Pancreas (tissue), 10 donors: ENCODE measurements at places on chromosomes 6 and 20. TPM values are rescaled to one million over a fixed set of nuclear protein-coding genes. Genes with fewer than 3 reads are reported as not detected.

The ENPP3 gene
- 0.09 TPM for total RNA-seq

The EDEM2 gene
- 18.7 TPM for total RNA-seq

The NCOA3 gene
- 11.2 TPM for total RNA-seq

The CYP39A1 gene
- 3.8 TPM for total RNA-seq

DNA sequence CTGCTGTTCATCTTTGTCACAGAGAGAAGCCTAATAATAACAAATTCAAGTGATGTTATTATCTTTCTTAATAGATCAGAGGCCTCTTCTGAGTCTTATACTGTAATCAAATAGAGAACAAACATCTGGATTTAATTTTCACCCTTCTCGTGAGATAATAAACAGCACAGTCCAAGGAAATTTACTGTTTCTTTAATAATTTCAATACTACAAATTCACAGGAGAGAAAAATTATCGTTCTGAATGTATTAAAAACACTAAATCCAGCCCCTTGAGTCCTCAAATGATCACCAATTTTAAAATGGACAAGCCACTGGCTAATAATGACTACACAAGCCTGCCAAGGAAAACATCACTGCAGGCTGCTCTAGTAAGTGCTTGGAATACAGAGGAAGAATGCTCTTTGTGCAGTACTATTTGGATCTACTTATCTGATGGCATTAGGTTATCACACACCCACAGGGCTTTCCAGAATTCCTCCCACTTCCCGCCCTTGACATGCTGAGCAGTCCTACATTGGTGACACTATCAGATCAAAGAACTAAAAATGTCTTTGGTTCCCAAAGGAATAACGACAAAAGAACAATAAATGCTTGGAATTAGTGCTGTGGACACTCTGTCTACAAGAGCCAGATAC is 38.1 kb downstream of the SYNE1 start:
- H3K27me3 ChIP-seq = no peaks in the 10 kb centered on the region
- H3K36me3 ChIP-seq = no peaks in the 10 kb centered on the region
- H3K27ac ChIP-seq = no peak overlapping the region
- H3K4me1 ChIP-seq = no peaks in the 10 kb centered on the region
- no peak for DNase-seq
- H3K4me3 ChIP-seq = no peak overlapping the region

DNA sequence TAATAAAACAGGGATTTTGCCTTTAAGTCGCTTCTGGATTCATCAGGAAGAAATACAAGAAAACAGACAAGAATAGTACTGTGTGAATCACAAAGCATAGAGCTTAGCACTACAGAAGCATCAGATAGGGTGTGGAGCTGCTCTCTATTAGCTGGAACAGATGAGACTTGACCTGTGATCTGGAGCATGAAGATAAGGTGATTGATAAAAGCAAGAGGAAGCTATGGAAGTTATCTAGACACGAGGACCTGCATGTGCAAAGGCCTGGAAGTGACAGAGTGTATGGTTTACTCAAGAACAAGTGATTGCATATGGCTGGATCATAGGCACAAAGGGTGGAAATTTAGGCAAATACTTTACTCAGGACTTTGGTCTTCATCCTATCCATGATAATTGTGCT is 112.9 kb upstream of the MLIP start:
- no peaks in the 10 kb centered on the region for H3K36me3 ChIP-seq
- no peaks in the 10 kb centered on the region for H3K4me1 ChIP-seq
- no peak overlapping the region for H3K4me3 ChIP-seq
- no peak overlapping the region for H3K27ac ChIP-seq
- H3K27me3 ChIP-seq = no peaks in the 10 kb centered on the region

- no peaks in the 10 kb centered on the region for H3K4me1 ChIP-seq
- no peak overlapping the region for H3K27ac ChIP-seq
- DNase-seq = no peak
- no peaks in the 10 kb centered on the region for H3K27me3 ChIP-seq
Measured at GRCh38 chr20:11356061-11356460, 561.6 kb upstream of the BTBD3 start.

DNA sequence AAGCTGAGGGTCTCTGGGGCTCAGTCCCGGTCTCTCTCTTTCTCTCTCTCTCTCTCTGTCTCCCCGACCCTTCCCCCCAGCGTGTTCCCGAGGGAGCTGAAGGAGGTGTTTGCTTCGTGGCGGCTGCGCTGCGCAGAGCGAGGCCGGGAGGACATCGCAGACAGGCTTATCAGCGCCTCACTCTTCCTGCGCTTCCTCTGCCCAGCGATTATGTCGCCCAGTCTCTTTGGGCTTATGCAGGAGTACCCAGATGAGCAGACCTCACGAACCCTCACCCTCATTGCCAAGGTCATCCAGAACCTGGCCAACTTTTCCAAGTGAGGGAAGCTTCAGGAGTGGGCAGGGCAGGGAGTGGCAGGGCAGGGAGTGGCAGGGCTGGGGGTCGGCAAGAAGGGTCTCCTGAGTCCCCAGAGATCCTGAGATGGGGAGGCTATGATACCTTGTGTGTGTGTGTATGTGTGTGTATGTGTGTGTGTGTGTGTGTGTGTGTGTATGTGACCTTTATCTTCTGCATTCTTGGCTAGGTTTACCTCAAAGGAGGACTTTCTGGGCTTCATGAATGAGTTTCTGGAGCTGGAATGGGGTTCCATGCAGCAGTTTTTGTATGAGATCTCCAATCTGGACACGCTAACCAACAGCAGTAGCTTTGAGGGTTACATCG is 13.6 kb upstream of the ZBTB9 start:
- H3K27ac ChIP-seq = no peak overlapping the region
- no peaks in the 10 kb centered on the region for H3K4me1 ChIP-seq
- no peak overlapping the region for H3K4me3 ChIP-seq
- no peaks in the 10 kb centered on the region for H3K27me3 ChIP-seq
- DNase-seq = no peak
- H3K36me3 ChIP-seq = peaks cover 3% of the 10 kb centered on the region

DNA sequence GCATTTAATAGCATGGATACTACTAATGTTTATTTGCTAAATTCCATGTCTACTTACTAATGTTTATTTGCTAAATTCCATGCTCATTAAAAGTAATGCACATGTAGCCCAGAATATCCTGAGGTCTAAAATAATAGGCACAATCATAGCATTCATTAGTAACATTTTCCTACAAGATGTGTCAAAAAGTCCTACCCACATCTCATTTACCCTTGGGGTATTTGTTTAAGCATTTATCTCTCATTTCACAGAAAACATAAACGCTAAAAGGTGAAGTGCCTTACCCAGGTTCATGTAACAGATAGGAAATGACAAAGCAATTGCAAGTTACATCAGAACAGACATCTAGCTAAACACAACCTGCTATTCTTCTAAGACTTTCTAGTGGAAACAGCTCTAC is 457.1 kb downstream of the HACE1 start:
- no peaks in the 10 kb centered on the region for H3K36me3 ChIP-seq
- no peaks in the 10 kb centered on the region for H3K27me3 ChIP-seq
- no peak overlapping the region for H3K27ac ChIP-seq
- no peak for DNase-seq
- H3K4me3 ChIP-seq = no peak overlapping the region

DNA sequence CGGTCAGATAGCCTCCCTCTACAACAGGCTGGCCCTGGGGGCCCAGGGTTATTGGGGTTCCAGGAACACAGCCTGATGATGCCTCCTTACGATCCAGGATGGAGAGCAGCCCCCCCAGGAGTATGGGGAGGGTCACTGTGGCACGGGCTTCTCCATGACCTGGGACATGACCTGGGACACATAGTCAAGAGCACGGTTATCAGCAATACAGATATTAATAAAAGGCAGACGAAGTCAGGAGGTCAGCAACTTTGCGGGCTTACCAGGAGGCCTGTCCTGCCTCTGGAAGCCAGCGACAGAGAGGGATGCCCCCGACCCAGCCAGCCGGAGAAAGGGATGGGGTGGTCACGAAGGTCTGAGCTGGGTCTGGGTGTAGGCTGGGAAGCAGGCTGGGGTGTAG is 795 bp downstream of the MMP24OS start:
- H3K27ac ChIP-seq = peak overlapping the region; percentile 98
- peak overlapping the region; percentile 74 for H3K4me3 ChIP-seq
- peaks cover 19% of the 10 kb centered on the region for H3K36me3 ChIP-seq

GRCh38 chr6:46251583-46252339 is 81.0 kb upstream of the ENPP5 start:
- H3K4me3 ChIP-seq = no peak overlapping the region
- H3K27ac ChIP-seq = no peak overlapping the region
- no peak for DNase-seq
- H3K36me3 ChIP-seq = no peaks in the 10 kb centered on the region
- no peaks in the 10 kb centered on the region for H3K4me1 ChIP-seq

GRCh38 chr20:23002276-23002675 is 32.8 kb upstream of the SSTR4 start:
- H3K4me3 ChIP-seq = no peak overlapping the region
- no peaks in the 10 kb centered on the region for H3K4me1 ChIP-seq
- no peaks in the 10 kb centered on the region for H3K36me3 ChIP-seq
- no peak overlapping the region for H3K27ac ChIP-seq

- H3K4me1 ChIP-seq = no peaks in the 10 kb centered on the region
- no peak for DNase-seq
- no peaks in the 10 kb centered on the region for H3K27me3 ChIP-seq
- H3K4me3 ChIP-seq = no peak overlapping the region
Measured at GRCh38 chr6:69005199-69005598, 370.1 kb downstream of the ADGRB3 start.
